ENCODE measurements at places on chromosomes 2 and 18. TPM values are rescaled to one million over a fixed set of nuclear protein-coding genes. Genes with fewer than 3 reads are reported as not detected.

LTBP1 gene
- total RNA-seq = 340 TPM

ATOH8 gene
- 5.5 TPM for total RNA-seq

ATAD2B gene
- total RNA-seq = 11.7 TPM

HRH4 gene
- under 0.01 TPM for total RNA-seq

PROKR1 gene
- not detected for total RNA-seq

ANKRD62 gene
- not detected for total RNA-seq

ADD2 gene
- total RNA-seq = 0.20 TPM

TUBA4B gene
- total RNA-seq = not detected

NPC1 gene
- 78.0 TPM for total RNA-seq

SPP2 gene
- total RNA-seq = not detected

REG1A gene
- total RNA-seq = not detected

APLF gene
- total RNA-seq = 4.0 TPM

Data from subcutaneous preadipocyte (primary cell).